ENCODE measurements at places on chromosomes 12 and 14.

DNA sequence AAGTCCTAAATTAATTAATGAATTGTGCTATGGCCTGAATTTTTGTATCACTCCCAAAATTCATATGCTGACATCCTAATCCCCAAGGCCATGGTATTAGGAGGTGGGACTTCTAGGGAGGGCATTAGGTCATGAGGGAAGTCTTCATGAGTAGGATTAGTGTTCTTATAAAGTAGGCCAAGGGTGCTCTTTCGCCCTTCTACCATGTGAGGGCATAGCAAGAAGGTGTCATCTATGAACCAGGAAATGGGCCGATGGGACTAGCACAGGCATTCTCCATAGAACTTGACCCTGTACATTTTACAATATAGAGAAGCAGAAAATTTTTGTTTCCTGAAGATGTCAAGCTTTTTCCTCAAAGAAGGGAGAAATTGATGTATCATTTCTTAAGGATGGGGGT lies 12.5 kb downstream of the SYT10 start:
- DNase-seq = no peak

DNA sequence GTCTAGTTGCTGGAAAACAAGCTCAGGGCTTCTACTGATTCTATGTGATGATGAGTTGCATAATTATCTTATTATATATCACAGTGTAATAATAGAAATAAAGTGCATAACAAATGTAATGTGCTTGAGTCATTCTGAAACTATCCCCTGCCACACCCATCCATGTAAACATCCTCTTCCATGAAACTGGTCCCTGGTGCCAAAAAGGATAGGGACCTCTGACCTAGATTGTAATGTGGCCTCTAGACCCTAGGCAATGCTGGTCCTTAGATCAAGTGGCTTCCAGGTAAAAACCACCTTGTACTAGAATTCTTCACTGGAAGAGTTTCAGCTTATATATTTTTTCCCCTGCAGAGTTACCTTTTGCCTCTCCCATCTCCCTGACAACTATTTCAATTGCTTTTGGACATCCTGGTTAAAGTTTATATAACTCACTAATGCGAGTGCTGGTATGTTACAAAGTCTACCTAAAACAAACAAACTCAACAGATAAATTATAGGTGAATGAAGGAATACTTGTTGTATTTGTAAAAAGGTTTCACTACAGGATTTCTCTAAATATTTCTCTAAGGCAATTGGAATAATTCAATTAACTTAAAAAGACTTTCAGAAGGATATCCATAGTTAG lies 462.5 kb downstream of the NAV3 start:
- no peak for DNase-seq

- DNase-seq = no peak
These were observed 155.2 kb upstream of the E2F7 start for GRCh38 chr12:77220586-77220985.

DNA sequence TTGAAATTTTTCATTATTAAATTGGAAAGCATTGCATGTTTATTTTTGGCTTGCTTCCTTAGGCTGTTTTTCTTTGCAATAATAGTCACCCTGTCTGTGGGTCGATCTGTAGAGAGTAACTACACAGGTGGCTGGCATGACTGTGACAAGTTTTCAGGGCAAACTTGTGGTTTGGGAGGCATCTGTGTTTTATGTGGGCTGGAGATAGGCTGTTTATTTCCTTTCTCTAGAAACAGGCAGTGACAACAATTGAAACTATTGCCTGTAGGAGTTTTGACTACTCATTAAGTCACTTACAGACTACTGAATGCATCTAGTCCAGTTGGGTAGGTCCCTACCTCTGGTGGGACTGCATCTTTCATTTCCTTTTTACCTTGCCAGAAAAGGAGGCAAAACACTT lies 155.6 kb downstream of the DYRK2 start:
- DNase-seq = peak; percentile 33

DNA sequence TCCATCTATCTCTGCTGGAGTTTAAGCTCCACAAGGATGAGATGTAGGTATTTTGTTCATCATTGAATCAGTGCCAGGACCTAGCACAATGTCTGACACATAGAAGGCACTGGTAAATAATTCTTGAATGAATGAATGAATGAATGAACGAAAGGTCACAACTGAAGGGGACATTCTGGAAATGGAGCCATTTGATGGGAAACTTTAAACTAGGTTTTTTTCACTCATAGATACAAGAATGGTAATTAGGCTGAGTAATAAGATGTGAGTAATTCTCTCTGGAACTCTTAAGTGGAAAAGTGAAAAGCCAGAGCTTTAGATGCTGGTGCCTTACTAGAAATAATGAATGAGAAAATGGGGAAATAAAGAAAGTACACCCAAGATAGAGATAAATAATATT lies 44.3 kb downstream of the SCN8A start:
- DNase-seq = no peak

DNA sequence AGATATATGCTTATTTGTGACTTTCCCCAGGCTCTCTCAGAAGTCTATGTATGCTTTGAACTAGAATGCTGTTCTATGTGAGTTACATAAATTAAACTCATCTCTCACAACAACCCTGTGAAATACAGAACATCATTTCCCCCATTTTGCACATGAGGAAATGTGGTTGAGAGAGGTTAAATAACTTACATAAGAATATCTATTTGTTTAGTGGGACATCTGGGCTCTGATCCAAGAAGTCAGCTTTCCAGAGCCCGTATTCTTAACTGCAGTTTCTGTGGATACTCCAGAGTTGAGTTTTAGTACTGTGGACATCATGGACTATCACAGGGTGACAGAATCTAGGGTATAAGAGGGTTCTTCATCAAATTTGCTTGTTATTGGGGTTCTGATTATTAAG lies 242.5 kb upstream of the ARHGAP5 start:
- no peak for DNase-seq

- DNase-seq = no peak
These were observed 25.9 kb upstream of the WNK1 start for GRCh38 chr12:726281-727140.

GRCh38 chr12:132169376-132169775 lies 25.1 kb downstream of the NOC4L start:
- no peak for DNase-seq

DNA sequence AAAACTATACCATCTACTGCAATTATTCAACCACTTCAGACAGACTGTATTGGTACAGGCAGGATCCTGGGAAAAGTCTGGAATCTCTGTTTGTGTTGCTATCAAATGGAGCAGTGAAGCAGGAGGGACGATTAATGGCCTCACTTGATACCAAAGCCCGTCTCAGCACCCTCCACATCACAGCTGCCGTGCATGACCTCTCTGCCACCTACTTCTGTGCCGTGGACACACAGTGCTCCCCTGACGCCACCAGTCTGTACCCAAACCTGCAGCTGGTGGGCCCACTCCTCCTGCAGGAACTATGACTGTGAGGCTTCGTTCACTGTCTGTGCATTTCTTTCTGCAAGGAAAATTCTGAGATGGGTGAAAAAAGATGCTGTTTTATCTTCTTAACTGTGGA lies 284.7 kb downstream of the DAD1 start:
- no peak for DNase-seq

- DNase-seq = no peak
These were observed 3.8 kb downstream of the RILPL1 start for GRCh38 chr12:123529686-123530085.

- DNase-seq = no peak
These were observed 6.2 kb downstream of the PGF start for GRCh38 chr14:74949191-74949601.

GRCh38 chr12:50297027-50297426 lies 13.7 kb upstream of the LIMA1 start:
- DNase-seq = no peak

DNA sequence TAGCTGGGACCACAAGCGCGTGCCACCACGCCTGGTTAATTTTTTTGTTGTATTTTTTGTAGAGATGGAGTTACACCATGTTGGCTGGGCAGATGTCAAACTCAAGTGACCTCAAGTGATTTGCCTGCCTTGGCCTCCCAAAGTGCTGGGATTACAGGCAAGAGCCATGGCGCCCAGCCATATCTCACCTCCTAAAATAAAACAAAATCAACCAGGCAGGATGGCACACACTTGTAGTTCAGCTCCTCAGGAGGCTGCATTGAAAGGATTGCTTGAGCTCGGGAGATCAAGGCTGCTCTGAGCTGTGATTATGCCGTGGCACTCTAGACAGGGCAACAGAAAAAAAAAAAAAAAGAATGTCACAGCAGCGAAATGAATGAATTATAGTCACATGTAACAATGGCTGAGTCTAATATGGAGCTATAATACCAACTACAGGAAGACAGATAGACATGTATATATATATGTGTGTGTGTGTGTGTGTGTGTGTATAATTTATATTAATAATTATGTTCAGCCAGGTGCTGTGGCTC lies 19.3 kb upstream of the TMEM120B start:
- no peak for DNase-seq

DNA sequence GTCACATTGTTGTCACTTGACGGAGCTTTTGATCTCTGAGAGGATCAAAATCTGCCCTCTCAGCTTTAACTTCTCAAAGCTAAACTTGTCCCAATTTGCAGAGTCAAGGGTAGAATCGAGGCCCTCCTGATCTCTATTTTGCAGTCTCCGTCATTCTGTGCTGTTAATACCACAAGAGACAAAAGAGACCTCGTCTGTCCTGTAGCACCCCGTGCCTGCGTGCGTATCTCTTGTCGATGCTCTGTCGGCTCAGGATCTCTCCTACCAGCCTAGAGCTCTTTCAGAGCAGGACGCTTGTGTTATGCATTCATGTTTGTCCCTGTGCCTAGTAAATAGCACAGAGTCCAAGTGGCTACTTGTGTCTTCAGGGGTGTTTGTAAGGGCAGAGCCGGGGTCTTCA lies 5.1 kb downstream of the EVL start:
- DNase-seq = no peak

DNA sequence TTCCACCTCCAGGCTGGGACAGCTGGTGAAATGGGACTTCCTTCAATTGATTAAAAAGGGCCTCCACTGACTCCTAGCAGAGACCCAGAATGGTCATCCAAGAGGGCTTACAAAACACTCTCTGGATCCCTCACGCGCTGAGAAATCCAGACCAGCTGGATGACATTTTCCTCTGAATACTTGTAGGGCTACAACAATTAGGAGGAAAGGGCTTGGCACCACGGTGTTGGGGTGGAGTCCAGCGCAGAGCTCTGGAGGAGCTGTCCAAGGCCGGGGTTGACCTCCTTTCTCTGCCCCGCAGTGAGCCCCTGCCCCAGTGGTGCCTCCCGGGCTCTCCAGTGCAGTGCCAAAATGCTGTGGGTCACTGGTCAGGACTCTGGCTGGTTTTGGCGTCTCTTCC lies 189.0 kb upstream of the CCND2 start:
- no peak for DNase-seq

DNA sequence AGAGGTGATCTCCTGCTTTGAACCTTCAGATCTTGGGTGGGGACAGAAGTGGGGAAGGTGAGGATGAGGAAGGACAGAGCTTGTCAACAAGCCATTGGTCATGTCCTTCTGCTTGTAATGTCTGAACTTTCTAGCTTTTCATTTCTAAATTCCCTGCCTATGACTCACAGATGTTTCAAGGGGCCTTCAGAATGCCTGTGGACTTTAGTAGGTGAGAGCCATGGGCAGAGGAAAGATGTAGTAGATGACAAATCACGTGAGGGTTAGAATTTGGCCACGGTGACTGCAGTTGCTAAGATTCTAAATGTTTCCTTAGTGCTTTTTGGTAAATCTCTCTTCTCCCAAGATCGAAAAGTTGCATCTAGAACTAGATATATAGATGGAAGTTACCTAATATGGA lies 18.7 kb upstream of the CREBL2 start:
- no peak for DNase-seq

GRCh38 chr12:3341594-3341993 lies 149.4 kb upstream of the PRMT8 start:
- no peak for DNase-seq

DNA sequence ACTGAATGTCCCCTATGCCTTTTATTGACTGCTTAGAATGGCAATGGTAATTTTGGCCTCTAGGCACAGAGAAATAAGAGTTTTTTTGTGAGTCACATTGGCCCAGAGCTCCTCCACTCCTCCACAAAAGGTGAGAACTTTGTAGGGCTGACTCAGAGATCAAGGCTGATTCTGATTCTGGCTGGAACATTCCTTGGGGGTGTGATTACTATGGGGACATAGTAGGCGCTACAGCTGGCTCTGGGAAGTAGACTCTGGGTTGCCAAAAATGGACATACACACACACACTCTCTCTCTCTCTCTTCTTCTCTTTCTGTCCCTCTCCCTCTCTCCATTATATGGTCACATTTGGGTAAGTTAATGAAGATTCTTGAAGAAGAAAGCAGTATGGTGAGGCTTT lies 174.6 kb upstream of the DDHD1 start:
- DNase-seq = no peak

- no peak for DNase-seq
These were observed 81.9 kb upstream of the USP44 start for GRCh38 chr12:95633049-95633731.

- DNase-seq = peak; percentile 22
These were observed 3.3 kb upstream of the TMEM117 start for GRCh38 chr12:43832463-43833168.

DNA sequence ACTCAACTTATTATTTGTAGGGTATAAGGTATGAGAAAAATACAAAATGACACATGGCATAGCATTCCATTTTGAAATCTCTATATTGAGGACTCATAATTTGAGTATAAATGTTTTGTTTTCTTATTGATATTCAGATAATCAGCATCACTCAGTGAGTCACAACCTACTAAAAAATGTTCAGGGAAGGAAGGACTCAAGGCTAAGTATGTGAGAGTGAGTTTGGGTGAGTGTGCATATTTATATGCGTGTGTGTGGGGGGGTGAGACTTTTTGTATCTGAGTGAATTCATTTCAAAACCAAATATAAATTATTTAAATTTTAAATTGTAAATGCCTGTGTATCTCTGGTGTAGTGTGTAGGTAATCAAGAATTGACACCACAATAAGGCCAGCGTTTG lies 87.8 kb upstream of the PRKD1 start:
- no peak for DNase-seq

- DNase-seq = no peak
These were observed 235.8 kb downstream of the KSR2 start for GRCh38 chr12:117732761-117733548.

Measured in CD4-positive, alpha-beta T cell treated with Interleukin-1 beta for 1 hour (primary cell).